SJCRH30 (cell line): ENCODE measurements at places on chromosomes 3 and 15.

- no peak for DNase-seq
Measured at GRCh38 chr3:192906940-192907339, 10.7 kb downstream of the MB21D2 start.

DNA sequence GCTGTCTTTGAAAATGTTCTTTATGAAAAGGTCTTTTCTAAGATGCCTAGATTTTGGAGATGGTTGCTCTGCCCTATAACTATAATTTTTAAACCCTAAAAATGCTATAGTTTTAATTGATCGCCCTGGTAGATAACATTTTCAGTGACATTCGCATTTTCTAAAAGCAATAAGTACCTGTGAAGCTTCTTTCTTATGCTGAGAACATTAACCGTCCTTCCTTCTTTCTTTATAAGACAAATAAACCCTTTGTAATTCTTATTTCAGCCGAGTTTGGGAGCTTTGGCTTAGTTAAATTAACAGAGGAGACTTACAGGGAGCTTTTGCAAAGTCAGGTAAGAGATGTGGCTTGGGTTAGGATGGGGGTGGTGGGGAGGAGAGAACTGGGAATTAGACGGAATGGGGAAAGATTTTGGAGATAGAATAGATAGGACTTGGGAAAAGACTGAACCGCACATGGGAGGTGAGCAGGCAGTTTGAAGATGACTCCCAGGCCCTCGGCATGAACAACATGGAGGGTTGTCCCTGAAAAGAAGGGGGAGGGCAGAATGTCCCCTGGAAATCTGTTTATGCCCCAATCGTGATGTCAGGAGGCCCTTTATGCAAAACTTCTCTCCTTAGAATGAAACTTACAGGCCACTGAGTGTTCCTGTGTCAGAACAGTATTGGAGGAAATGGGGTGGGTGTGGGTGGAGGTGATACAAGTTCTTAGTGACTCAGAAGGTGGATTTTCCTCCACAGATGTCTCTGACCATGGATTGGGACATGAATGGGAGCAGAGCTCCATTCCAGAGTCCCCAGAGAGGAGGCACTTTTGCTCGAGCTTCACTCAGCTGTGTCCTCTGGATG is 76.2 kb upstream of the LARS2 start:
- no peak for DNase-seq

- no peak for DNase-seq
Measured at GRCh38 chr3:128498901-128499530, 6.0 kb upstream of the GATA2 start.

- peak; percentile 77 for DNase-seq
Measured at GRCh38 chr3:37996785-37997301, 6.3 kb downstream of the VILL start.

DNA sequence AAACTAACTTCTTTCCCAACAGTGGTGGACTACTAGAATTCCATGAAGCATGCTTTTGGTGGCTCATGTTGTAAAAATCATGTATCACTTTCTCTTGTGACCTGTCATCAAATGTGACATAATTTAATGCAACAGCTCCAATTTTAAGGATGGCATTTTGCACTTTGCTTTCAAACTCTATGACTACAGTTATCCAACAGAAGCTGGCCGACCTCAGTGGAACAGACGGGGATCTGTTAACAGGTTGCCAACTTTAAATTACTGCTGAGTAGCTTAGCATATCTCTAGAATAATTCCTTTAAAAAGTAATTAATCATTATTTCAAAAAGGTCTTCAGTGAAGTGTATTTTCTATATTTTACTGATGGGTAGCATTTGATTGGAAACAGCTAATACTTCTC is 907.4 kb downstream of the FHIT start:
- DNase-seq = no peak

DNA sequence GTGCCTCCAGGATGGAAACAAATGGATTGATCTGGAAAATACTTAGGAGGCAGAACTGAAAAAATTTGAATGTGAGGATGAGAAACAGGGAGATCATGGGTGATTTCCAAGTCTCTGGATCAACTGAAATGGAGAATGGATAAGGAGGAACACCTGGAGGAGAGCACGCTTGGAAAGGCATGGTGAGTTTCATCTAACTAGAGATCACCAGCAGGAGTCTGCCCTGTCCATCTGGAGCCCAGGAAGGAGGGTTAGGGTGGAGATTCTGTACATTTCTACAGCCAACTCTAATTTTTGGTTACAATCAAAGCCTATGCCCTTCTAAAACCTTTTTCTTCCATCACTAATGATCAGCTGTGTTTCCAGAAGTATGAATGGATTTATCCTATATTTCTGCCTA is 995.9 kb upstream of the CFAP20DC start:
- DNase-seq = no peak
